NCI-H187 treated with DMSO at 0.1 percent for 48 hours (cell line): ENCODE measurements at places on chromosomes 1 and 21.

GRCh38 chr1:217907504-217907903 lies 276.4 kb downstream of the SPATA17 start:
- no peak for DNase-seq

- no peak for DNase-seq
These were observed 286.0 kb downstream of the PLA2G4A start for GRCh38 chr1:187114792-187115191.

GRCh38 chr1:10753299-10753698 lies 43.1 kb downstream of the CASZ1 start:
- DNase-seq, result no peak

DNA sequence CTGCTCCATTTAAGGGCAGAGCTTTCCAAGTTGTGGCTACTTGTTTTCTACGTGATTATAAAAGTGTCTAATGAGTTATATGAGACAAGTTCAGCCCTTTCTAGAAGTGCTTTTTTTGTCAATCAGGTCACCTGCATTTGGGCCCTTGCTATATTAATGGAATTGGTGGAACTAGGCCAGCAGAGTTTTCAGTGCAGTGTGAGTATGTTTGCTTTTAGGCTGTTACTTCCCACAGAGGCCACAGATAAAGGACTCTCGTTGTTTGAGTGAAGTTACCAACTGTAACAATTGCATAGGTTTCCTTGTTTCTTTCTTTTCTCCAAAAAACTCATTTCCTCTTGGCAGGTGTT lies 10.9 kb downstream of the SMAP2 start:
- DNase-seq, result no peak

- DNase-seq, result no peak
These were observed 595 bp downstream of the IL10RB start for GRCh38 chr21:33266789-33267135.

GRCh38 chr21:21387916-21388315 lies 389.7 kb downstream of the NCAM2 start:
- DNase-seq, result no peak

GRCh38 chr1:65264197-65264929 lies 45.0 kb upstream of the DNAJC6 start:
- DNase-seq, result no peak

DNA sequence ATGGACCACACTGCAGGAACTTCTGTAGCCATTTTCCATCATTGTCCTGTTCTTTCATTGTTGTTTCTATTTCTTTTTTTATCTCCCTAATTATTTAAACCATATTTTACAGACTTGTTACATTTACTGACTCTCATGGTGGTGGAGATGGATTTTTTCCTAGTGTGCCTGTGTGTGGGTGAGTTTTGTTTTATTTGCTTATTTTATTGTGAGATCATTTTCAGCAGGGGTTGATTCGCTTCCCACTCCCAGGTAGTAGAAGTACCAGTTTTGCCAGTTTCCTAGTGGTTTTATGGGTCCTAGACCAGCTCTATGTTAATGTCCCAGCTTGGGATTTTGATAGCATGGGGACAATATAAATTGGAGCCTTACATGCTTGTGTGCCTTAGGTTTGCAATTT lies 80.0 kb upstream of the BACH1 start:
- DNase-seq, result no peak

DNA sequence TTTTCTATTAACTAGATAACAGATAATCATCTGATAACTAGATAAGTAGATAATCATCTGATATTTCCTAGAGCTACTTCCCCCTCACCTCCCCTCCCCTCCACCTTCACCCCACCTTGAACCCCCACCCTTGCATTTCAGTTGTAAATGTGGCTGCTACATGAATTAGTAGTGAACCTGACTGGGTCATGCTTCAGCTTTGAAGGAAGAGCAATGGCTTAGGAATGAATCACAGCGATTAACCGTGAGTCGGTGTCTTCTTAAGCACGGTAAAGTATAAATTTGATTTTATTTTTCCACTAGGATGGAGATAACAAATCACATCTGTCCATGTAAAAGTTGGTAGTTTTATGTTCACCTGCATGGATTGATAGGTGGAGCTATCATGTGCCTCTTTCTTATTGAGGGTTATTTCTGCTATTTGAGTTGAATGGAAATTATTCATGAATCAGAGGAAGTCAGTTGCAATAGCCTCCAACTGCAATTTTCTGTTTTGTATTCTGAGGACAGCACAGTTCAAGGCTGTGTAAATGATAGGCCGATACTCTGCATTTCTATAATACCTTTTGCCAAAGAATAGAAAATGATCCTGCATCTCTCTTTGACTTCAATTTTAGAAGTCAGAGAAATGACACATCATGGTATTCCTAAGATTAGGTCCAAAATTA lies 235.0 kb downstream of the PTGER3 start:
- no peak for DNase-seq

DNA sequence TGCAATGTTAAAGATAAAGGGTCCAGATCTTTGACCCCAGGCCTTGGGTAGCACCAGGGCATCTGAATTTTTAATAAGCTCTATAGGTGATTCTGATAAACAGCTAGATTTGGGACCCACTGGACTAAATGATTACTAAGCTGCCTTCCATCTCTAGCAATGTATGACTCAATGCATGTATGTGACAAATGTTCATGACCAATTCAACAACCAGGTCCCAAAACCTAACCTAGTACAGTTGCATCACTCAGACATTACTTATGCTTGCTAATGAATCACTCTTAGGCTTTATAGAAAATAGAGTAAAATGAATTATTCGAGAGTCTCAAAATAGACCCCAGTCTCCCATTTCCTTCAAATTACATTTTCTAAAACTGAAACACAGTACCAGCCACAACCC lies 35.5 kb downstream of the RCAN1 start:
- no peak for DNase-seq

DNA sequence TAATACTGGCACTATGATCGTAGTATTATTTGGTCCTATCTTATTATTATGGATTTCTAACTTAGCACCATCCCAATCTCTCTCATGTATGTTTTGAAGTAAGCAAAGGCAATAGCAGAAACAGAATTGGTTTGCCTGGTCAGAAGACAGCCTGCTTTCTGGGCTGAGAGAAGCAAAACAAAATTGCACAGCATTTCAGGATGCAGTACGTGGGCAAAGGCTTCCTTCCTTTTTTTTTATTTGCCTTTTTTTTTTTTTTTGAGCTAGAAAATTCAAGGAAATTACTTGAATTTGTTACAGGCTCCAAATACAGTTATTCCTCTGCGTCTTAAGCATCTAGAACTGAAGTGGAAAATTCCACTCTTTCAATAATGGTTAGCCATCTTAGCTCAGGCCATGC lies 8.8 kb downstream of the CDA start:
- no peak for DNase-seq

DNA sequence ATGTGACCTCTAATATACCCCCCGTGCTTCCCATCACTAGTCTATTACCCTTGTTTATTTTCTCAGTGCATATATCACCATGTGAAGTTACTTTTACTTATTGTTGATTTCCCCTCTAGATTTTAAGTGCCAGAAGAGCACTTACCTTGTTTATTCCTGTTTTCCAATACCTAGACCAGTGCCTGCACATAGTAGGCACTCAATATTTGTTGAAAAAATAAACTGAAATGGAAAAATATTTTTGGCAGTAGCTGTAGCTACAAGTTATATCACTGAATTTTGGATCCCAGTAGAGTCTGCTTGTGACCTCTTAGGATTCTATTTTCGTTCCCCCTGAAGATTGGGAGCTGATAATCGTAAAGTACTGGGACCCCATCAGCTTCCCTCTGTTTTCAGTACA lies 32.0 kb upstream of the FOXE3 start:
- no peak for DNase-seq

DNA sequence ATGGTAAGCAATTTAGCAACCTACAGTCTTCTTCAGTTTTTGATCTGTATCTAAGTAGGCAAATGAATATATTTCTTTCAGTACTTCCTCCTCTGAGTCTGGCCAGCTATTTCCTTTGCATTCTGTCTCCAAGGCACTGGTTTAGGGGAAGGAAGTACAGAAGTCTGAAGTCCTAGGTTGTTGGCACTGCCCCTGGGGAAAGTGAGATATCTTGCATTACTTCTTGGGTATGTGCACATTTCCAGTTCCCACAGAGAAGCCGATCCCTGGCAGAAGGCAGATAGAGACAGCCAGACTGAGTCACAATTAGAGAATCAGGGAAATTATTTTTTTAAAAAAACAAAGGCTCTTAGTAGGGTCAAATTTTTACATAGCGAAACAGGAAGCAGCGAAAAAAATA lies 98.8 kb downstream of the RASAL2 start:
- no peak for DNase-seq

GRCh38 chr21:40386294-40386911 lies 460.6 kb downstream of the DSCAM start:
- DNase-seq, result no peak

DNA sequence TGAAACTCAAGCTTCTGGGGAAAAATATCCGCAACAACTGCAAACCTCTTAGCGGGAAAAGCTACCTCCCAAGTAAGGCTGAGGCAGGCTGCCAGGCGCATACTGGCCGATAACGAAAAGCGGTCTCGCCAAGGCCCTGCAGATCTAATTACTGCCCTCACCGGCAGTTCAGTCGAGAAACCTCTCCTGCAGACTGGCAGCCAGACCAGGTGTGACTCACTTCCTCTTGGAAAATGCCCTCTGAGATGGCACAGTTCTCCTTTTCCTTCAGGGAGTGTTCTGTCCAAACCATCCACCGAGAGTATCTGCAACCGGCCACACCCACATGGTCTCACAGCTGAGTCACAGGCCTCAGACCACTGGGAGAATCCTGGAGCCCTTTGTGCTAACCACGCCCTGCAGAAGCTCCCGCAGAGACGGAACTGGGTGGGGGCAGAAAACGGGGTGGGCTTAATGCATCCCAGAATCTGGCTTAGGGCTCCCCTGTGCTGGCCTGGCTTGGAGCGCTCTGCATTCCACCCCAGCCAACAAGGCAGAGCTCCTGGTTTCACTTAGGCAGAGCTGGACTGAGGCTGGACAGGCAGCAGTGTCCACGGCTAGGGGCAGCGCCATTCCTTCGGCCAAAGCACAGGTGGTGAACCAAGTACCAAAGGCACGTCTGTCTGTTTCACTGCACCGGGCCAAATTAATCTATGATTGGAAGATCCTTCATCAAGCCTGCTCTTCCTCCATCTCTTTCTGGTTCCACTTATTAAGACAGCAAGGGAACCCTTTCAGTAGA lies 1.2 kb downstream of the S100A10 start:
- DNase-seq, result no peak

DNA sequence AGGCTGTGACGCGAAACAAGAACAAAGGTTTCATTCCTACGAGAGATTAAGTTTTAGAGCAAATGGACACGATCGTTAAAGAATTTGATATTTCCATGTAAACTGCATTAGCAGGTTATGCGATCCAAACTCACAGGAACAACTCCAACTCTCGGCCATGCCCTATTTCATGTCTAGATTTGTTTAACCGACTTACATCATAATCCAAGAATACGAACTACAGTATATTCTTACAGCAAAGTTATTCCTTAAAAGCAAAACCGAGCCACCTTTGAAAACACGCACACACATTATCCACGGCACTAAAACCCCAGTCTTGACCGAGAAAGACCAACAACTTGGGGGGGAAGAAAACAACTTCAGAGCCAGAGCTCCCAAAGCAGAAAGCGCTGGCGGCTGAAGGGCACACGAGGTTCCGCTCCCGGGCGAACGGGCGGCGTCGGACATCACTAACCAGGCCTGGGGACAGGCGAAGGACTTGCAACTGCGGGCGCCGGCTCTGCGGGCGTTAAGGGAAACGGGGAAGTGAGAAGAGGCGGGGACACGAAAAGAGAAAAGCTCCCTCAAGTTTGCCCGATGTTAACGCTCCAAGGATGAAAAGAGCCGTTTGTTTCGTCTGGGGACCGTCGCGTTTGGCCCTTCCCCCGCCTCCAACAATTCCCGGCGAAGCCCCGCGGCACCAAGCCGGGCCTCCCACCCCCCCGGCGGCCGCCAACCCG lies 690 bp downstream of the B3GALNT2 start:
- no peak for DNase-seq

DNA sequence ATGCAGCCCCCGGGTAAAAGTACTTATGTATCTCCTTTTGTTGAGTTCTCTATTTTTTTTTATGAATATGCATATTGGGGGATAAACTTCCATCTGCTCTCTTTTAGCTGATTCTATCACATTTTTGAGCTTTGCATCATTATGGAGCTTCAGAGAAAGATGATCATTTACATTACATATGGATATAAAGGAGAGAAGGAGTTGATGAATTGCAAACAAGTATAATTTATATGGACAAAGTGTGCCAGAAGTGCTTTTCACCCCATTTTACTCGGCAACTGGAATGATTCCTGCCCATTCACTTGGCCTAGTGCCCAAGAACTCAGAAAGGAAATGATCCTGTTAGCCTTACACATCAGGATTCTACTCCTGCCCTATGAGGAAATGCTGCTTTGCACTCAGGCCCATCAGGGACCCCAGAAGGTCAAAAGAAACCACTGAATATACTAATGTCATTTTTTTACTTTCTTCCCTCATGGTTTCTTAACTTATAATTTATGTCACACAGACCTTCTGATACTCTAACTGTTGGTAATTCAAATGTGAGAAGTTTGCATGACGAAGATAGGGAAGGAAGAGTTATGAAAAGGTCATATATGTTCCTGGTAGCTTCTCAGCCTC lies 65.6 kb downstream of the SAMSN1 start:
- no peak for DNase-seq

DNA sequence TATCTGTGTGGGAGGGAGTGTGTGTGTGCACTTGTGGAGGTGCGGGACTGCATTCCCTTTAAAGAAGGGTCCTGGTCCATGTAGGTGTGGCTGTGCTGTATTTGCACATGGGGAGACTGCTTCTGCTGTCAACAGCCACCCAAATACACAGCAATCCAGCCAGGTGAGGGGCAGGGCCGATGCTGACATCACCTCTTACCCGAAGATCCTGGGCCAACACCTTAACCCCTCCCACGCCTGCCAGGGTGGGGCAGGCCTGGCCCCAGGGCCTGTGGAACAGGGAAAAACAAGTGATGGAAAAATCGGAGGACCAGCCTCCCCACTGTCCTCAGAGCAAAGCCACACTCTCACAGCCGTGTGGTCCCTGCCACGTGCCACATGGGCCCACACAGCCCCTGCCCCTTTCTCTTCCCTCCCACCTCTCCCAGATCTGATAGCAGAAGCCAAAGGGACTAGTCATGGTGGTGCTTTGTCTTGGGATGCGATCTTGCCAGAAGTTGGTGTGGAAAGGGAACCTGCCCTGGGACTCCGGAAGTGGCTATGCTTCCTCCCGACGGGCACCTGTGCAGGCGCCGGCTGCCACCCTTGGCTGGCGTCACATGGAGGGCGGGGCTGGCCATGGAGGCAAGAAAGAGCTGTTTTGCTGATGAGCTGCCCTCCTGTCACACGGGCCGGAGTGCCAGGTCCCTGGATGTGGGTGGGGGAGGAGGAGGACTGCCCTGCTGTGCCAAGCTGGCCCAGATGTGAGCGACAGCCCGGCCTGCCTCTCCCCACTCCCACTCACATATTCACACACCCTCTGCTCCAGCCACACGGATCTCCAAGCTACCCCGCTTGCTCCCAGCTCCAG lies 7.8 kb upstream of the CASZ1 start:
- DNase-seq, result no peak

- DNase-seq, result no peak
These were observed 22.9 kb upstream of the ARHGEF10L start for GRCh38 chr1:17516303-17517214.

DNA sequence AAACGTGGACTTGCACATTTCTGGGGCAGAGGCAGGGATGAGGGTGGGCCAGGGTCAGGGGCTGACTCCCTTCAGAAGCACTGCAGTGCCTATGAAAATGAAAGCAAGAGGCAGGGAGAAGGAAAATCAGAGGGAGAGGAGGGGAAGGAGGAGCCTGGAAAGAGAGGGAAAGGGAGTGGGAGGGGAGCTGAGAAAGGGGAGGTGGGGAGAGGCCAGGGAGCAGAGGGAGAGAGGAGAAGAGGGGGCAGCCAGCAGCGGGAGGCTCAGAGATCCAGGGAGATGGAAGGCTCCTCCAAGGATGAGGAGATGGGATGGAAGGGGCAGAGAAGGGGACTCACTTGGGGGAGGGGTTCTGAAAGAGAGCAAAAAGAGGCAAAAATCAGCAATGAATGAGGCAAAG lies 96.3 kb upstream of the KLHDC7A start:
- no peak for DNase-seq
